ENCODE measurements at places on chromosomes 7 and 10.

DNA sequence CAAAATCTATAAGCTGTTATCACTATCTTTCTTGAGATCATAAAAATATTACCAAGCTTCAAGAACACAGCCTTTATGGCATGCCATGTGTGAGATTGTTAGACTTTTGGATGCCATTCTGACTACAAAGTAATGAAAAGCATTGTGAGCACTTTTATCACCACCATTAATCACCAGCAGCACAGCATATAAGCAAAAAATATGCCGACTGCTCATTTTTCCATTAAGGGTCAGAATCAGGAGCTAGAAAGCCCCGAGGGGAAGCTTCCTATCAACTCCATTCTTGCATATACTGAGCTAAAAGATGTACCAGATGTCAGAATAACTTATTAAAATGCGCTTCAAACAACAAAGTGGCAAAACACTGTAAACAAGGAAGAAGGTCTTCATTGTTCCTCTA, 114.3 kb downstream of the LMBR1 start:
- no peak for DNase-seq

DNA sequence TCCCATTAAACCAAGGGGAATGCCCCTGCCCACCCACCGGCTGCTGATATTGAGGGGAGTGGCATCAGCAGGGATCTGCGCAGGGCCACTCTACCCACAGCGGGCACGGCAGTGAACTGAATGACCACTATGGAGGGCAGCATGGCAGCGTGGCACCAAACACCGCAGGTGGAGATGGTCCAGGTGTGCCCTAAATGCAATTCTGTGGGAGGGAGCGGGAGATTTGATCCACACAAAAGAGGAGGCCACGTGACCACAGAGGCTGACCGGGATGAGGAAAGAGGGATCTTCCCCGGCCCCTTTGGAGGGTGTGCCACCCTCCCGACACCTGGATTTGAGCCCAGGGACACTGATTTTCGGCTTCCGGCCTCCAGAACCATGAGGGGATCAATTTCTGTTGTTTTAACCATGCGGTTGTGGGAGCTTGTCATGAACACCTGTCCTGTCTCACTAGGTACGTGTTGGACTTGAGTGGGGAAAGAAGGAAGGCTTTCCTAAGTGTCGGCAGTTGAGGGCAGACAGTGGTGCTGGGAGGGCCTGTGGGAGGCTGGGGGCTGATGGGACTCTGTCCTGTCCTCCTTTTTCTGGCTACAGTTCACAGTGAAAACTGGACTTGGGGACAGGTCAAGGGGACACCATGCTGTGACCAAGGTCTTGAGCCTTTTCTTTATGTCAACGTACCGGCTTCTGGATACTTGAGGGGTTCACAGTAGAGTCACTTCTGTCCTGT, 66.1 kb downstream of the CFAP46 start:
- DNase-seq = no peak

GRCh38 chr7:52959336-52959735, 76.1 kb upstream of the POM121L12 start:
- DNase-seq = no peak

GRCh38 chr7:152177681-152178404, 152.4 kb downstream of the GALNT11 start:
- DNase-seq = no peak

DNA sequence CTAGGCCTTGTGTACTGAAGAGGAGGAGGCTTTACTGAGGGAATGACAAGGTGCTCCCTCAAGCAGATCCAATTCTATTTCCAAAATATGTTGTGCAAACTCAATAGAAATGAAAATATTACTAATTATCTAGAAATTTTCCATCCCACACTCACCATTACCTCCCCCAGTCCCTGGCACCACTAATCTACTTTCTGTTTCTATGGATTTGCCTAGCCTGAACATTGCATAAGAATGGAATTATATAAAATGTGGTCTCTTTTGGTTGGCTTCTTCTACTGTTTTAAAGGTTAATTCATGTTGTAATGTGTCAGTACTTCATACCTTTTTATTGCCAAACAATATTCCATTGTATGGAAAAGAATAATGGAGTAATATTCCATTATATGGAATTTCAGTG, 18.7 kb upstream of the NUB1 start:
- DNase-seq = no peak

GRCh38 chr7:54596747-54597146, 54.6 kb downstream of the VSTM2A start:
- no peak for DNase-seq

DNA sequence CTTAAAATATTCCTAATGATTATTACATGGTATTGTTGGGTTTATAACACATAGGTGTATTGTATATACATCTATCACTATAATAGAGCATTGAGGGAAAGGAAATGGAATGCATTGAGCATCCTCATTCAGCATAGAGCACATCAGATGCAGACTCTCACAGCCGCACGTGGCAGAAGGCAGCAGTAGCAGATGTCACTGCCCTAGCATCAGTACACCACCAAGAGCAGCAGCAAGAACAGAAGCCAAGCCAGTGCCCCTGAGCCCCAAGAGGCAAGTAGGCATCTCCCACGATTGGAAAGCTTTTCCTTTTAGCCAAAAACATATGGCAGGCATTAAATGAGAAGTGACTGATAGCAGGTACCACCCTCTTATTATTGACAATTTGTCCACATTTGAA, 510.0 kb downstream of the TNS3 start:
- no peak for DNase-seq

GRCh38 chr10:31578181-31578852, 259.3 kb downstream of the ZEB1 start:
- no peak for DNase-seq

- DNase-seq = no peak
Measured at GRCh38 chr7:108063520-108063933, 60.6 kb upstream of the LAMB1 start.

DNA sequence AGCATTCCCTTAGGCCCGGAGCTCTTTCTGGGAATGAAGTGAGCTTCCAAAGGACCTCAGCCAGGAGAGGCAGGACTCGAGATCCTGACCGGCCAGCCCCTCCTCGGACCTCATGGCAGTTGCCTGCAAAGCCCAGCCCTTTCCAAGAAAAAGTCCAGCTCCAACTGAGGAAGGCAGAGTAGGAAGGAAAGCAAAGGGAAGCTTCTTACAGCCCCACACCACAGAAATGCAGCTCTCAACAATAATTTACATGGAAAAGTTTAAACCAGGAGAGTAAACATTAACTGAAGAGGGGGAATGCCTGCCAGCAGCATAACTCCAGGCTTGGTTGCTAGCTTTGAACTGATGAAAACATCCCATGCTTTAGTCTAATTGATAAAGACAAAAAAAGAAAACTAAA, 153.9 kb upstream of the PFKP start:
- DNase-seq = no peak

- no peak for DNase-seq
Measured at GRCh38 chr10:88944813-88945212, 7.8 kb downstream of the ACTA2 start.

DNA sequence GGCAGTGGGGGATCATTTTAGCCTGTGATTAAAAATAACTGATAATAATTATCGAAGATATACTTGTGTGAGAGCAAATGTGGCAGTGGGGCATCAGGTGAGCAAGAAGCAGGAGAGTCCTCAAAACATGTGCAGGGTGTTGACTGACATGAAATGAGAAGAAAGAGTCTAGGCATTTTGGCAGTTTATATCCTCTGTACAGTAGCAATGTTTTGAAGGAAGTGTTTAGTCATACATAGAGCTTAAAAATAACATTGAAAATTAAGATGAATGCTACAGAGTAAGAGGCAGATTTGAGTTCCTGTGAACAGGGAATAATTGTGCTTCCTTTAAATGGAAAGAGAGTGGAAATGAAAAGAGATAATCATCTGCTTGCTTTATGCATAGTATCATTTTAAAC, 47.4 kb downstream of the VPS50 start:
- DNase-seq = no peak

- no peak for DNase-seq
Measured at GRCh38 chr7:37971491-37971890, 51.1 kb downstream of the EPDR1 start.

- DNase-seq = no peak
Measured at GRCh38 chr10:88895250-88895649, 15.2 kb downstream of the STAMBPL1 start.

DNA sequence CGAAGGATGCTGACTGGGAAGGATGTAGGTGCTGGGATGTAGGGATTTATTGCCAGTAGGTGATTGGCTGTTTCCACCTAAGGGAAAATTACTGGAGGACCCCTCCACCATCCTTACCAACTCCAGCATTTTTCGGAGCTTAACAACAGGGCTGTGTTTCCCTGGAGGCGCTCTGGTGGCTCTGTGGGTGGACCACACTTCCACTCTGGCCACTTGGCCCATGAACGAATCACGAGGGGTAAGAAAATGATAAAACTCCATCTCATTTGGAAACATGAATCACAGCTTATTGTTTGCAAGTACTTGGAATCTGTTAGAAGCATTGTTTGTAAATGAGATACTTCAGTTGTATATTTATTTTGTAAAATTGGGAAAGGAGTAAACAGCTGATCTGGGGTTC, 3.0 kb downstream of the DOCK1 start:
- DNase-seq = no peak
